ENCODE measurements at places on chromosomes 3 and 15.

- peak; percentile 47 for DNase-seq
Measured at GRCh38 chr3:111691293-111691909, 96.3 kb upstream of the ZBED2 start.

DNA sequence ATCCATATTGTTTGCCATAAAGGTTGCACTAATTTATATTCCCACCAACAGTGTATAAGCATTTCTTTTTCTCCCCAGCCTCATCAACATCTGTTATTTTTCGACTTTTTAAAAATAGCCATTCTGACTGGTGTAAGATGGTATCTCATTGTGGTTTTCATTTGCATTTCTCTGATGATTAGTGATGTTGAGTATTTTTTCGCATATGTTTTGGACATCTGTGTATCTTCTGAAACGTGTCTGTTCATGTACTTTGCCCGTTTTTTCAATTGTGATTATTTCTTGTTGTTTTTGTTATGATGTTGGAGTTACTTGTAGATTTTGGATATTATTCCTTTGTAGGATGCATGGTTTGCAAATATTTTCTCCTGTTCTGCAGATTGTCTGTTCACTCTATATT, 46.5 kb downstream of the TP63 start:
- no peak for DNase-seq

- no peak for DNase-seq
Measured at GRCh38 chr3:73601011-73601410, 23.7 kb downstream of the PDZRN3 start.

- DNase-seq = no peak
Measured at GRCh38 chr15:69955240-69955894, 142.3 kb downstream of the TLE3 start.

DNA sequence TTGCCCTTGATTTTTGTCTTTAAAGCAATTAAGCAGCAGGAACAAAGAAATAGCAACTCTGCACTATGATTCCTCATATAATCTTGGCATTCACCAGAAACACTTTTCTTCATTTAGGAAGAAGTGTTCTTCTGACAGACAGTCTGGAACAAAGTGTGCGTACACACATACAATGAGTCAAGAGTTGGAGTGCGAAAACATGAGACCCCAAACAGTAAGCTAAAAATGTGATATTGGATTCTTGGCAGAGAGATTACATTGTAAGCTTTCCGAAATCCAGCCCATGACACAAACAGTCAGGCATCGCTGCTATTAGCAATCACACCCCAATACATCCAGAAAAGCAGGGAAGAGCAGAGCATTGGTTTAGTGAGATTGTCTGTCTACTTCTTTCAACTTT, 306.7 kb upstream of the TBC1D5 start:
- no peak for DNase-seq

- DNase-seq = no peak
Measured at GRCh38 chr3:157285141-157285540, 125.2 kb upstream of the CCNL1 start.

DNA sequence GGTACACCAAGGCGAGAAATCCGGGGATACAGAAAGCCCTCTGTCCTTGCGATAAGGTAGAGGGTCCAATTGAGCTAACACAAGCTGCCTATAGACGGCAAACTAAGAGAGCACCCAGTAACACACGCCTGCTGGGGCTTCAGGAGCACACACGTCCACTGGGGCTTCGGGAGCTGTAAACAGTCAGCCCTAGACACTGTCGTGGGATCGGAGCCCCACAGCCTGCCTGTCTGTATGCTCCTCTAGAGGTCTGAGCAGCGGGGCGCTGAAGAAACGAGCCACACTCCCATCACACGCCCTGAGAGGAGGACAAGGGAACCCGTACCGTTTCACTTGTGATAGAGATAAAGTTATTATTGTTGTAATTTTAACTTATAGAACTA, 486 bp downstream of the SAMMSON start:
- no peak for DNase-seq

DNA sequence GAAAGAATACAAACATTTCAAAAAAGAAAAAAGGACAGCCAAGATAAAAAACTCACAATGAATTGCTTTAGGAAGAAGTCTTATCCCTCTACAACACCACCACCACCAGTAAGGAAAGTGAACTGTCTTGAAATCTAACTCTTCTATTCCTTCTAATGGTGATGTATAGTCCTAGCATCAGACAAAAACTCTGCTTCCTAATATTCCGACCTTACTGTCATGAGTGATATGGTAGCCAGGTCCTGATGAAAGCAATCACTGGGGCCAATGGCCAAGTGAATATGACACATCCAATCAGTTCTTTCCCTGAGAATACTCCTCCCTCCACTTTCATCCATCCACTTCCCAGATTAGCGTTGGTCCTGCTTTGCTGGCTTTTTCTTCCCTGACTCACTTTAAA, 14.8 kb downstream of the GK5 start:
- no peak for DNase-seq

DNA sequence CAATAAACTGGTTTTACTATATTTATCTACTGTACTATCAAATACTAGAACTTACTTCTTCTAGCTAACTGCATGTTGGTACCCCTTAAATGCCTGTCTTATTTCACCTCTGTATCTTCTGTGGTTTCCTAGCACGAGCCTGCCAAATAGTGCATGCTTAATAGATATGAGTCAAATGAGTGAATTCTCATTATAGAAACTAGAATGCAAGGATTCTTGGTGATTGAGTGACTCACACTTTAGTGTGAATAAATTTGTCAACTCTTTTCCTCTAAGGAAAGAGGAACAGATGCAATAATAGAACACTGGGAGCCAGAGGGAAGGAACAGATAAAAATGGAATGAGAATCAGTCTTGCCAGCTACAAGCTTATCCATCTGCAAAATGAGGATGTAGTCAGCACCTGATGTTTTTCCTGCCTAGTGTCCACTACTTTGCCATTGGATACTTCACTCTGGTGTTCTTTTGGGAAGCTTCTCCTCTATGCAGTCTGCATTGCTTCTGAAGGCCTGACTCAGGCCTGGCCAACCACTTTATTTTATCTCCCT, 189.1 kb upstream of the CADPS start:
- DNase-seq = no peak

DNA sequence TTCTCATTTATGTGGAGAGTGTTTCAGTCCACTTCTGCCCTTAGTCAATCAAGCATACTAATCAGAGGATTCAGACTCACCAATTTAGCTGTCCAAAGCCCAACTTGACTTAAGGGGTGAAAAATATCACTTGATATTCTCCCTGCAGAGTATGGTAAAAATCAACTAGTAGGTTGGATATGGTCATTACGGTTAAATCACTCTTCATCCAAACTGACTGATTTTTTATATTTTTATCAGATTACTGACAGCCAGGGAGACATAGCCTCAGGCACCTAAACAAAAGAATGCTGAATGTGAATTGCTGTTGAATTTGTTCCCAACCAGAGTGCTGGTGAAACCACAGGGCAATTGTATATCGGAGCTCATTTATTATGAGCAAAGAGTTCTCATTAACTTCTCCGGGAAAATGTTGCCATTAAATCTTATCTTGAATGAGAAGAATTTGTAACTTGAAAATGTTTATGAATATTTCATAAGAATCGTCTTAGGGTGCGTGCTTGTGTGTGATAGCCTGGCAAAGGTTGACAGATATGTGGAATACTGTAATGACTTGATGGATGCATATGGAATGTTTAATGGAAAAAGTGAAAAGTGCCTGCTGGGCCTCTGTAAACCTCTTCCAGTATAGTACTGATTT, 411.2 kb downstream of the NAALADL2 start:
- no peak for DNase-seq

DNA sequence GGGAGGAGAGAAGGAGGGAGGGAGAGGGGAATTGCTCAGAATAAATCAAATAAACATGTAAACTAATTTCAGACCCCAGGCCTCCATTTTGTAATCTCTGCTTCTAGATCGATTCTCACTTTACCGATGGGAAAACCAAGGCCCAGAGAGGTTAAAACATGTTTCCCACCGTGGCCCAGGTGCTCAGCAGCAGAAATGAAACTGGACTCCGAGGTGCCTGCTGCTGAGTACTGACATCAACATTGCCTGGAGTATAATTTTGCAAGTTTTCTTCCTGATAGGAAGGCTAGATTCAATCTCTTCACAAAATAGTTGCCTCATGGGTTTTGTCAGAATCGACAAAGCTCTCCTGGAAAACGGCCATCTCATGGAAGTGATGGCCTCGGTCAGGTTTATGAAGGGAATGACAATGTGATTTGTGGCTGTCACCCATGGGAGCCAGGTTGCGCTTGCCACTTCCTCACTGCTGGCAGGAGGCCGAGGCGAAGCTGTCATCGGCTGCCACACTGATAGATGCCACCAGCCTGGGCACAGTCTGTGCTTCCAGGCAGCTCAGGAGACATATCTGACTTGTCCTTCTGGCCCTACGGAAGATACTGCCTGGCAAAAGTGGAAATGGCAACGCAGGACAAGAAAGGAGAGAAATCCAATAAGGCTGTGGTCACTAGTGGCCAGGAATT, 133.1 kb upstream of the LRRN1 start:
- no peak for DNase-seq

DNA sequence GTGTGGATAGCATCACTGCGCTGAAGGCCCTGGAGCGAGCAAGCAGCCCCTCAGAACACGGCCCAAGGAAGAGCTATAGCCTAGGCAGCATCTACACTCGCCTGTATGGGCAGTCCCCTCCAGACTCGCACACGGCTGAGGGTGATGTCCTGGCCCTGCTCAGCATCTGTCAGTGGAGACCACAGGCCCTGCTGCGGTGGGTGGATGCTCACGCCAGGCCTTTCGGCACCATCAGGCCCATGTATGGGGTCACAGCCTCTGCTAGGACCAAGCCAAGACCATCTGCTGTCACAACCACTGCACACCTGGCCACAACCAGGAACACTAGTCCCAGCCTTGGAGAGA, 20.5 kb downstream of the ATRIP start:
- no peak for DNase-seq

DNA sequence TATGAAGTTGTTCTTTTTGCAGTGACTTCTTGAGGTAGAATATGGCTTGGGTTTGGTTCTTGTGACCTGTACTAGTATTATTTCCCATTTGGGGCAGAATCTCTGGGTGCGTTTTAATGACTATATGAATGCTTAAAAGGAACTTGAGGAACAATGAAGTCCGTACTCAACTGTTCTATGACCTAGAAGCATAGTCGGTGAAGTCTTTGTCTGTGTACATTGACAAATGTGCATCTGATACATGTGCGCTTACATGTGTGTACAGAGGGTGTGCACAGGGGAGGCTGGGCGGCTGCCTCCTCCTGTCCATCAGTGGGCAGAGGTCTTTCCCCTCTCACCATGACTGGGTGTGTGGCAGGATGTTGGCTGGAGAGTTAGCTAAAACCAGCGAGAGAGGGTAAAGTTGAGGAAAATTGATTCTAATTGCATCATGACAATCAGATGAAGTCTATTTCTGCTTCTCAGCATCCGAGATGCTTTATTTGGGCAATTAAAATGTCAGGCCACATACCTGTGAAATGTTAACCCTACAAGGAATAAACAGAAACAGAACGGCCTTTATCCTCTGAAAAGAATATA, 1.0 kb upstream of the NR2F2 start:
- DNase-seq = no peak

DNA sequence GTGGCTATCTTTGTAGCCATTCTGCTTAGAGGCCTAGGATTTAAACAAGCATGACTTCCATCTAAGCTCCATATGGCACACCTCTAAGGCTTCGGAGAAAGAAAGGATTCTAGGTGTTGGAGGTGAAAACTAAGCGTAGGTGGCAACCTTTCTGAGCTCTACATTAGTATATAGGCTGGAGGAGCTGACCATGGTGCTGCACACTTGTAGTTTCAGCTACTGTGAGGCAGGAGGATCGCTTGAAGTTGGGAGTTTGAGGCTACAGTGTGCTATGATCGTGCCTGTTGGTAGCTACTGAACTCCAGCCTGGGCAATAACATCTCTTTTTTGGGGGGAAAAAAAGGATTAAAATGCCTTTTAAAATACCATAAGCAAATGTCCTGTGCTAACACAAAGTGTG, 7.4 kb downstream of the EAF1 start:
- DNase-seq = no peak

DNA sequence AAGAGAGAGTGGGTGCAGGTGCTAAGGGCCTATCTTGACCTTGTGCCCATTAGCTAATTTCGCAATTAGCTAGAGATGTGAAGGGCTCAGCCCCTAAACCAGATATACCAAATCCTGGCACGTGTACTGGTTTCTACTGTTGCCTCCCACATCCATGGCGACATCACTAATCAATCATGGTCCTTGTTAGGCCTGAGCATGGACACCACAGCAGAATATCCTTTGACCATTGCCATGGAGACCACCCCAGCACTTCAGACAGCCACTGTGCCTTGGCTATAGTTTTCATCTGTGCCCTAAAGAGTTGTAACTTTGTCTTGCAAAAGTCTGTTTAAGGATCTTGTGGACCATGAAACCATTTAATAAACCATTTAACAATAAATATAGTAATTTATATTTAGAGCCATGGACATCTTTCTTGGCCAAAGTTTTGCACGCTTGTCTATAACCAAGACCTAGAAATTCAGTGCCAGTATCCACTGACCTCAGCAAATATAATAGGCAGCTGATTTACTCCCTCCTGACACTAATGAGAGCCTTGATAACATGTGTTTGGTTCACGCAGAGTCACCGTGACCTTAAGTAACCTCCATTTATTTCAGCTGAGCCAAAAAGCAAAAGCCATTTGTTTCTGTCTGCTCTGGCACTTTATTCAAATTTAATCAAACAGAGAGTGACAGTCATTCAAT, 43.4 kb downstream of the COLQ start:
- DNase-seq = no peak

DNA sequence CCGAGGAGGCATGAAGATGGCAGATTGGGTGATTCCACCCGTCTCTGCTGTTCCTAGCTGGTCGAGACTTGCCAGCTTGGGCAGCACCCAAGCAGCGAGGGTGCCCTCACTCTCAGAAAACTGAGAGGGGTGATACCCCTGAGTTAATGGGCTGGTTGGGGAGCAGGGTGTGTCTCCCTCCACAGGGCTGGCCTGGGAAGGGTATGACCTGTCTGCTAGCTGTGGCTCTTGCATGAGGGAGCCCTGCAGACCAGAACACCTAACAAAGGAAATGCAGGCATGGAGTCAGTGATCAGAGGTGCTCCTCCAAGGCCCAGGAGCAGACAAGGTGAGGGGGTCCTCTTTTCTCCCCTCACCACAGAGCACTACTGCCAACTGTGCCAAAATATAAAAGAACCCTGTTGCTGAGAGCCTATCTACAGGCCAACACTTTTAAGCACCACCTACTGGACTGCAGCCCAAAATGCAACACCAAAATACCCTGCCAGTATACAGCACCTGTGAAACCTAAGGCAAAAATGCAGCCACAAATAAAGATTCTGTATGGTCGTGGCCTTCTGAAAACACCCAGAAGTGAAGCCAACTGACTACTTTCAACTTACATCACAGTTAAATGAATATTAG, 35.8 kb upstream of the PPM1L start:
- DNase-seq = no peak

- DNase-seq = no peak
Measured at GRCh38 chr3:33962396-33962795, 164.0 kb downstream of the PDCD6IP start.

DNA sequence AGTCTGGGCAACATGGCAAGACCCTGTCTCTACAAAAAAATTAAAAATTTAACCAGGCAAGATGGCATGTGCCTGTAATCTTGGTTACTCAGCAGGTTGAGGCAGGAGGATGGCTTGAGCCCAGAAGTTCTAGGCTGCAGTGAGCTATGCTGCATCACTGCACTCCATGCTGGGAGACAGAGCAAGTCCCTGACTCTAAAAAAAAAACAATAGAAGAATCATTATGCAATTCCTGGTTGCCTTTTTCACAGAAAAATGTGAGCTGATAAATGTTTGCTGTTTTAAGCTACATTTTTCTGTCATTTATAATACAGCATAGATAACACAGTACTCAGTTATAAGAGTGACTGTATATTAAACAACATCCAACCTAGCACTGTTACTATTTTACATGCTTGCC, 148.8 kb downstream of the SCAPER start:
- no peak for DNase-seq
